Left colon (tissue), 2 donors: ENCODE measurements at places on chromosomes 3 and 15.

DNA sequence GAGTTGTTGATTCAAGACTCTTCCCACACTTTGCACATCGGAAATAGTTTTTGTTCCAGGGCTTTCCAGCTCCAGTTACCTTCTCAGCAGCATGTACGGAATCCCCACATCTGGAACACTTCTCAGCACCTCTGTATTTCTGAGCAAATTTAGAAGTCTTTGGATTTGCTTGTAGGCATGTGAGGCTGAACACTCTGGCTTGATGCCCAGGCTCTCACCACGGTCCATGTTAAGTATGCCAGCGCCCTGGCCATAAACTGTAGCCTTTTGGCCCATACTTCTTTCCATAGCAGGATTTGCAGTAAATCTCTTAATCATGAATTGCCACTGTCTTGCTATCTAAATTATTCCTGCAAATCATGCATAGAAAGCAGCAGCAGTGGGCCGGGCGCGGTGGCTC lies 24.4 kb downstream of the ATP2C1 start:
- no peak for DNase-seq

- no peak for DNase-seq
Measured at GRCh38 chr15:48415036-48415886, 84.0 kb downstream of the DUT start.

- DNase-seq = no peak
Measured at GRCh38 chr3:139571711-139572110, 32.2 kb upstream of the RBP1 start.

GRCh38 chr3:71536376-71536965 lies 47.1 kb downstream of the FOXP1 start:
- DNase-seq = no peak

DNA sequence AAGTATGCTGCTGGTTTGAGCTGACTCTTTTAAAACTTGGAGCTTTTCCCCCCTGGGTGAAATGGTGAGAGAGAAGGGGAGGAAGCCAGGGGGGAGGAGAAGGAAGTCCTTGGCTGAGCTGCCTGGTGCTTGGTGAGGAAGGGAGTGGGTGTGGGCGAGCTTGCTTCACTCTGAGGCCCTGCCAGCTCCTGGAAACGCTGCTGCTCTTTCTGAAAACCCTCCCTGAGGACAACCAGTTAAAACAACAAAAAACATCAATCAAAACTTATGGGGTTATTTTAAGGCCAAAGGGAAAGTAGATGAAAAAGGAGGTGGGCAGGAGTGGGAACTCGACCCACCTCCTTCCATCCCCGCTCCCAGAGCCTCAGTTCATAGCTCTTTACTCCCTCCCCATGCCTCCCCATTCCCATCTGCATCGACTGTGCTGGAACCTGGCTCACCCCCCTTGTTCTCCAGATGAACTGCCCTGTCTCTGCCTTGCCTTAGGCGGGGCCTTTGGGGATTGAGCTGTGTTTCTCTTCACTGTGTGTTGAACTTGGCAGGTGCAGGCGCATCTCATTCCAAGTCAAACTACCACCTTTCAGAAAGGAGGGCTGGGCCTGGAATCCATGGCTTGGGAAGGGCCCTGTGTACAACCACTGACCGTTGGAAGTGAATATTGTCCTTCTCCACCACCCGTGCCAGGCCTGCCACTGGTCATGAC lies 166.1 kb downstream of the ZNF621 start:
- DNase-seq = peak; percentile 79

DNA sequence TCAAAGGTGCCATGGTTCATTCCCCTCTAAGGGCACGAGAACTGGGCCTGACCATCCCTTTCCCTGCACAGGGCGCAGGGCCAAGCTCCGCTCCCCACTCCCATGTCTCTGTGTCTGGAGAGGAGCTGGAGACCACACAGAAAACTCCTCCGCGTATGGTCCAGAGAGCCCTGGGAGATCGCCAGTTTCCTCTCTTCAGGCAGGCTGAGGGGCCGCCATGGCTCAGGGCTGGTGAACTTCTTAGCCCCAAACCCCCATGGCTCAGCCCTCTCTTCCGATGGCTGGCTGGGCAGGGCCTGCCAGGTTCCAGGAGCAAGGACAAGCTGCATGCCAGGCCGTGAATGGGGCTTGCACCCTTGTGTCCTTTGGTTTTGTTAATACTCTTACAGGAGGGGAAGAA lies 52.9 kb downstream of the EXOG start:
- no peak for DNase-seq

- DNase-seq = no peak
Measured at GRCh38 chr15:85792102-85792731, 2.5 kb downstream of the KLHL25 start.

DNA sequence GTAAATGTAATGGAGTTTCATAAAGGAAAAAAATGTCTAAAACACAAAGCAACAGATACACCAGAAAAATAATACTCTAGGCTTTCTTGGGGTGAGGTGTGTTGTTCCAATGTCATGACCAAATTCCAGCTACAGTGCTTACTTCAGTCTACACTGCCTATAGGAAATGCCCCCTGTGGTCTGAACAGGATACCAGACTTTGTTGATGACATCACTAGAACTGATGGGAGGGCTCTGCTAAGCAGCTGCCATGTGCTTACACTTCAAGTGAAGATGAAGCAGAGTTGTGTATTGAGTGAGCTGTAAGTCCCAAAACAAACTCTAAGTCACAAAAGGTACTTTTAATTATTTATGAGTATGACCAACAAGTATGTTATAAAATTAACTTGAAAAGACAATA lies 456.1 kb upstream of the IL12A start:
- DNase-seq = no peak

DNA sequence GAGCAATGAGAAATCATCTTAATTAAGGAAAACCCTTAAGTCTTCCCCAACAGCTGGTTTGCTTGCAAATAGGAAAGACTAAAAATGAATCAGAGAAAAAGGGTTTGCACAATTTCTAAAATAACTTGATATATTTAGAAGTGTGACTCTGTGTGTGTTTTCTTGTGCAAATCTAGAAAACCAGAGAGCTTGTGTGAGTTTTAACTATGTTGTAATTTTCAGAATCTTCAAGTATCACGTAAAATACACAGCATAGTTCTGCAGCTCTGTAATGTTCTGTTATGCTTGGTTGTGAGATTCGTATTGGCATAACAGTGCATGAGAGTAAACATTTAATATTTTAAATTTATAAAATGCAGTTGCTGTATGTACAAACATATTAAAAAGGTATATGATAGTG lies 74.7 kb upstream of the GAP43 start:
- DNase-seq = no peak

- DNase-seq = no peak
Measured at GRCh38 chr3:3305084-3305483, 125.6 kb upstream of the CRBN start.

- no peak for DNase-seq
Measured at GRCh38 chr15:24933716-24934115, 21.1 kb upstream of the SNRPN start.
